ENCODE measurements at places on chromosomes 13 and 19. TPM values are rescaled to one million over a fixed set of nuclear protein-coding genes. Genes with fewer than 3 reads are reported as not detected.

GRCh38 chr19:40705950-40706619, 10.6 kb downstream of the COQ8B start:
- no peak for DNase-seq

DNA sequence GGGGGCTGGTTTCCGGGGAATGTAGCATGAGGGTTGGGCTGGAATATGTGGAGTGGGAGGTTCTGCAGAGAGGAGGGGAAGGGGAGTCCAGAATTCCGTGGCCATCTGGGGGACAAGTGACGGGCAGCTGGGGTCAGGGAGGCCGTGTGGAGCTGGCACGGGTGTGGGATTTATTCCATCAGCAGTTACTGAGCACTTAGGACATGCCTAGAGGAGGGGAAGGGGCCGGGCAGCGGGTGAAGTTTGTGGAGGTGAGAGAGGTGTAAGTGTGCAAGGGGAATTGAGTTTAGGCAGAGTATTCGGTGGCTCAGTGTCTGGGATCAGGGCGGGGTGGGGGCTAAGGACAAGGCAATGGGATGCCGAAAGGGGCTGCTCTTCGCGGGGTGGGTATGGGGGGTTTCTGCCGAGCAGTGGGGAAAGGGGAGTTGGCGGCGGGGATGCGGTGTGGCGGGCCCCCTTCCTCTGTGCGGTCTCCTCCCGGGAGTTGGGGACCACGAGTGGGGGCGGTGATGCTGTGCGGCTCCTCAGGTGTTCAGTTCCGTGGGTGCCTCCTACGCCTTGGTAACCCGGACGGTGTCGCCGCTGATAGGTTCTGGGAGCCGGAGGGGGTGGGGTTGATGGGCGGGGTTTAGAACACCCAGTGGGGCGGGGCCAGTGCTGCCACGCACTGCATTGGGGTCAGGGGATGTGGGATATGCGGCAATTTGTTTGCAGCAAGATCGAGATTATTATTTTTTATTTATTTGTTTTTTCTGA, 5.4 kb downstream of the CCDC61 start:
- DNase-seq, result no peak

GRCh38 chr13:75425216-75426009, 56.6 kb downstream of the TBC1D4 start:
- no peak for DNase-seq

GRCh38 chr13:39401046-39401705, 201.8 kb downstream of the LHFPL6 start:
- no peak for DNase-seq

DNA sequence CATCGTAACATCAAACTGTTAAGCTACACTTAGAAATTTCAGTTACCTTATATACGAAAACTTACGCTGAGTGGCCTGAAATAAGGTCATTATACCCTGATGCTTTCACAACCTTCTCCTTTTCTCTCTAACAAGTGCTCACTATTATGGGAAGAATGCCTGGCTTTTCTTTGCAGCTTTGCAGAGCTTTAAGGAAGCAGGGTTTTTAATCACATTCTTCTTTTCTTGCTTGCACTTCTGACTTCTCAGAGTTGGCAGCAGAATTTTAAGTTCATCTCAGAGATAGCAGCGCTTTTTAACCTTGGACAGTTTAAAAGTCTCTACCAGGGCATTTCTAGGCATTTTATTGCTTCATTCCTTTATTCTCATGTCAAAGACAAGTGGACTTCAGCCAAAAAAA, 285.1 kb downstream of the SPRY2 start:
- DNase-seq, result no peak

Gene SH2D3A
- total RNA-seq, result not detected

DNA sequence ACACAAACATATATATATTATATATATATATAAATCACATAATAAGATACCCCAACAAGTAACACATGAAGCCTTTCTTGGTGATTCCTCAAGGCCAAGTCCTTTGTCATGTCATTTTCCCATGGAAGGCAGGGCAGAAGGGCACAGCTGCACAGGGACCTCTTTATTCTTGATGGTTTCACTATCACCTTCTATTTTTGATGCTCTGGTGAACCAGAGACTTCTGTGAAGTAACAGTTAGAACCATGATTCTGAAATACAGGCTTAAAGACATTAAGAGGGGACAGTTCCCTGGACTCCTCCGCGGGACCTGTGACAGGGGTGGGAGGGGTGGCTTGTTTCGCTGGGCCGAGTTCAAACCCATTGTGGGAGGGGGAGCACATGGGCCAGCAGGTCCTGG, 104.0 kb downstream of the DGKH start:
- DNase-seq, result no peak

Gene CCDC9
- 8.0 TPM for total RNA-seq

GRCh38 chr19:13839130-13839937, 37.6 kb upstream of the NANOS3 start:
- peak; percentile 95 for DNase-seq

GRCh38 chr19:38806371-38806770, 6.4 kb downstream of the LGALS4 start:
- no peak for DNase-seq

GRCh38 chr13:48776401-48776800, 122.7 kb downstream of the CYSLTR2 start:
- DNase-seq, result peak; percentile 55

DNA sequence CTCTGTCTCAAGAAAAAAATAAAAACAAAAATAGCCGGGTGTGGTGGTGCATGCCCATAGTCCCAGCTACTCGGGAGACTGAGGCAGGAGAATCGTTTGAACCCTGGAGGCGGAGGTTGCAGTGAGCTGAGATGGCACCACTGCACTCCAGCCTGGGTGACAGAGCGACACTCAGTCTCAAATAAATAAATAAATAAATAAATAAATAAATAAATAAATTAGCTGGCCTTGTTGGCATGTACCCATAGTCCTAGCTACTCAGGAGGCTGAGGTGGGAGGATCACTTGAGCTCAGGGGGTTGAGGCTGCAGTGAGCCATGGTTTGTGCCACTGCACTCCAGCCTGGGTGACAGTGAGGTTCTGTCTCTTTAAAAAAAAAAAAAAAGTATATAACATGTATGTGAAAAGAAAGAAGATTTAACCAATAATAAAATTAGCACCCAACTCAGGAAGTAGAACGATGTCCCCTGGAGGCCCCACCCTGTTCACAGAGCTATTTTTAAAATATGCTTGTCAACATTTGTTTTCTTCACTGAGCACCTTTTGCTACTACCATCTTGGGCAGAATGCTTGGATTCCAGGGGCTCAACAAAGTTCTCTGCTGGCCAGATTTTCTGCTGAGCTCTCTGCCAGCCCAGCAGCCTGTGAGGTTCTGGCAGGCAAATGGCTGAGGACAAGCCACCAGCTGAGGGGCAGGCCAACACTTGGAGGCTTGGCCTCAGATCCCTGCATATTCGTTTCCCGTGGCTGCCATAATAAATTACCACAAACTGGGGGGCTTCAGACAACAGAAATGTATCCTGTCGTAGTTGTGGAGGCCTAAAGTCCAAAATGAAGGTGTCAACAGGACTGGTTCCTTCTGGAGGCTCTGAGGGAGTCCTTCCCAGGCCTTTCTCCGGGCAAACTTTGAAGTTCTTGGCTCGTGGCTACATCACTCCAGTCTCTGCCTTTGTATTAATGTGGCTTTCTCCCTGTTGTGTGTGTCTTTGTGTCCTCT, 5.2 kb downstream of the SLC25A42 start:
- DNase-seq, result no peak

Gene TGFBR3L
- total RNA-seq, result not detected

DNA sequence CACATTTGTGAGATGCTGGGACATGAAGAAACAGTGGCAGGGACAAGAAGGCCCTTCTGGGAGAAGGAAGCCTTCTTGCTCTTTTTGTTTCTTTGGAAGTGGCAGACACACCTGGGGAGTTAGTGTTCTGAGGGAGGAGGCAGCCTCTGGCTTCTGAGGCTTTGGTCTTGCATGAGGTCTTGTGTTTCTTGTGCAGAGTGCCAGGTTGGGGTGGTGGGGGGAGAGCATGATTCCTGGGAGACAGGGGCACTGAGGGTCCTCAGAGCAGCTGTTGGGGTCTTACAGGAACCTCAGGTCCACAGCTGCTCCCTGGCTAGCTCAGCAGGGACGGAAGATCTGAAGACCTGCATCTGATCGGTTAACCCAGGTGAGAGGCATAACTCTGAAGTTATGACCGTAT, 167.5 kb upstream of the ZNF536 start:
- no peak for DNase-seq

DNA sequence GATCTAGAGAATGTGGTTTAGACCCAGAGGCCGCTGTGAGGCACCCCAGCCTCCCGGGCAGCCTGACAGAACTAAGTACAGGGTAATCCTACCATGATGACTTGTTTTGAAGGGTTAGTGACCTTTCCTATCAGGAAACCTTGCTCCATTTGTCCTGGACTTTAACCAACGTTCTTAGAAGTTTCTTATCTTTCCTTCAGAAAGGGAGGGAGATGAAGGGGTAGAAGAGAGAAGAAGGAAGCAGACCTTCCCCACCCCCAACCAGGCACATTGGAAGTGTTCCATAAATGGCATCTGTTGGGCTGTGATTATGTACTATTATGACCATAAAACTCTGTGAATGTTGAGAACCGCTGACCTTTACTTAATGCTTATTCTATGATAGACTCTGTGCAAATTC, 184.2 kb downstream of the OXGR1 start:
- DNase-seq, result no peak

- no peak for DNase-seq
Observed at GRCh38 chr19:14401468-14402195, 17.5 kb downstream of the DDX39A start.

- no peak for DNase-seq
Observed at GRCh38 chr19:17264641-17264979, at the start of gene USHBP1. Gene USHBP1, minus strand, starts transcription at chr19:17264745. Its CDS starts 446 bp downstream, at chr19:17264299.

- DNase-seq, result no peak
Observed at GRCh38 chr13:72384186-72384823, 343.1 kb downstream of the MZT1 start.

GRCh38 chr13:91955546-91956355, 557.3 kb downstream of the GPC5 start:
- no peak for DNase-seq

- DNase-seq, result no peak
Observed at GRCh38 chr13:75091718-75092117, 390.3 kb downstream of the TBC1D4 start.

Gene HSD17B14
- not detected for total RNA-seq

DNA sequence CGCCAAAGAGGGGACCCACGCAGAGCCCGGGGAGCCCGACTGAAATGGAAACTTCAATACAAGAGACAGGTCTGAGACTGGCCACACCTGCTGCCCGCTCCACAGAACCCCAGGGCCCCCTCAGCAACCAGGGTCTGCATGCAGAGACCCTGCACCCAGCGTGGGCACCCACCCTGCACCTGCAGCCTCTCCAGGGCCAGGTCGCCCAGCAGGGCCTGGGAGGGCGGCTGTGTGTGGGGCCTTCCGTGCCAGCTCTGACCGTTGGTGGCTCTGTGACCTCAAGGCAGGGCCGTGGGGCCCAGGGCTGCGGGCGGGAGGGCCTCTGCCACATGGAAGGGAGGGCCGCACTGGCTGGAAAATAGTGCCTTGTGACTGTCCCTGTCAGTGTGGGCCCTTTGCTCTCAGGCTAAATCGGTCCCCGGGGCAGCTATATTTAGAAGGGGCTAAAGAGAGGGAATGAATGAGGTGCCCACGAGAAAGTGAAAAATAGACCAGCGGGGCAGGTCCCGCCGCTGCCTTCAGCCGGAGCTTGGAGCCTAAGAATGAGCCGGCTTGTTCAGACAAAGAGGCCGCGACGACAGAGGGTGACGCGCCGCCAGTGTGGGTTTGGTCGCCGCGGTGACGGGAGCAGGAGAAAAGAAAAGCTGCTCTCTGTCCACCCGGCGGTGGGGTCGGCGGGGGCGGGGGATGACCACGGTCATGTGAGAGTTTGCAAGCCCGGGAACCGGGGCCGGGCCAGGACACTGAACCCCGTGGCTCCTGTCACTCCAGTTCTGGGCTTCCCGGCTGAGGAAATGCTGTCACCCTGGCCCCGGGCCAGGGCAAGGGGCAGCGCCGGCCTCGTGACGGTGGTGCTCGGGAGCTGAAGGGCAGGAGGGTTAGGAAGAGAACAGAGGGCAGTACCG, 70.5 kb downstream of the GADD45B start:
- peak; percentile 89 for DNase-seq

GRCh38 chr13:59950266-59950665, 213.5 kb downstream of the DIAPH3 start:
- no peak for DNase-seq

Gene PRR22
- total RNA-seq, result 2.0 TPM

Gene CSNK1G2
- 63.4 TPM for total RNA-seq

- no peak for DNase-seq
Observed at GRCh38 chr19:55041627-55042343, 3.7 kb upstream of the GP6 start.

GRCh38 chr13:34265046-34265679, 447.2 kb downstream of the RFC3 start:
- DNase-seq, result no peak

Gene PCSK4
- total RNA-seq, result not detected

DNA sequence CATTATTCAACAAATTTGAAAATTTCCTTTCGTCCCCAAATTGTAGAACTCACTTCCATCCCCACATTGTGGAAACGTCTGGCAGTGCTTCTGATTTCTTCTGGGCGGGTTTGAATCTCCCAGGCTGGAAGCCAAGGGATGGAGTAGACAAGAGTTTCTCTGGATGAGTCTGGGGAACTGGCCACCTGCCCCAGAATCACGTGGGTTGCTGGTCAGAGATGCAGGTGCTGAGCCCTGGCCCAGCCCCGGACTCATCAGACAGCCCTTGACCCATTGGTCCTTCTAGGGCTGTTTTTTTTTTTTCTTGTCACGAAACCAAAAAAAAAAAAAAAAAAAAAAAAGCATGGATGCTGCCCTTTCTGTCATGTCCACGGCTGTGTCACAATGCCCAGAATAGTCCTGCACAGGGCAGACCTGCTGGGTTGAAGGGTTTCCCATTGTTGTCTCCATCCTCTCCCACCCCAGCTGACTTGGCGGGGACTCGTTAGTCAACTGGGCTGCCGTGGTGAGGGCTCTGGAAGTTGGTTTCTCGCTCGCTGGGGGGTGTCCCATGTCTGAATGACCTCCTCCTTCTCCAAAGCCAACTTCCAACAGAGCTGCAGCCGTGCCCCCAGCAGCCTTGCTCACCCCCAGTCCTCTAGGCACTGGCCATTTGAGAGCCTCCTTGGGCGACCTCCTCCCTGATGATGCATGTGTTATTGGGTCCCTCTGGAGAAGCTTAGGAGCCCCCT, 12.8 kb downstream of the CHST8 start:
- DNase-seq, result no peak

- peak; percentile 95 for DNase-seq
Observed at GRCh38 chr19:2500841-2501261, 24.9 kb downstream of the GADD45B start.

Gene SIGLEC5
- total RNA-seq, result not detected

Gene PEAK3
- total RNA-seq, result not detected

DNA sequence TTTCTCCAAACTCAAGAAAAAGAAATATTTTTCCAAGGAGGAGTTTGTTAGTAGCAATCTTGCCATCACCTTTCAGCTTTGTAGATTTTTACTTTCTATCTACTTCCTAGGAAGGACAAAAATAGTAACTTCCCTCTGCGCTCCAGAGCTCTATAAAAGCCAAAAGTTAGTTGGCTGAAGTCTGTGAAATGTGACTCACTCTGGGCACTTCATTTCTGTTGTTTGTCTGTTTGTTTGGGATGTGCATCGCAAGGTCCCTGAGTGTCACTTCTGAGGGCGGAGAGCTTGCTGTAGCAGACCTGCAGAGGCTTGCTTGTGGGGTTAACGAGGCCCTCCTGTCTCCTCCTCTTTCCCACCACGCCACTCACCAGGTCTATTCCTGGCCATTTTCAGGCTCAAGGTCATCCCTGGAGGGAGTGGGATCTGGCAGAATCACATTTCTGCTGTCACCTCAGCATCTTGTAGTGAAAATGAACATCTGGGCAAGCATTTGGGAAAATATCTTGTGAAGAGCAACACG, 307.6 kb downstream of the GPC6 start:
- no peak for DNase-seq

Data from SJSA1 (cell line).